ENCODE measurements at places on chromosomes 16 and 17.
A peak's percentile ranks its signal among the peaks of the same experiment; 100 is the strongest.

GRCh38 chr17:49365667-49366066 lies 3.6 kb upstream of the ZNF652 start:
- DNase-seq: no peak

DNA sequence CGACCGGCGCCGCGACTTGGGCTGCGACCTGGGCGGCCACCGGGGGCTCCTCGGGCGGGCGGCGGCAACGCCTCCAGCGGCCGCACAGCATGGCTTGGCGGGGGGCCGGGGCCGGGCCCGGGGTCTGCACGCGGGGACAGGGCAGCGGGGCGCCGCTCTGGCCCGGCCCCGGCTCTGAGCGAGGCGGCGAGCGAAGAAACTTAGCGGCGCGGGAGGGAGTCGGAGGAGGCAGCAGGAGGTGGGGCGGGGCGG lies at the start of gene PLCD3:
Gene PLCD3, minus strand, starts transcription at position 196 of the 252 bp plus-strand sequence. Its CDS starts 105 bp downstream, at position 91.
- DNase-seq: no peak

DNA sequence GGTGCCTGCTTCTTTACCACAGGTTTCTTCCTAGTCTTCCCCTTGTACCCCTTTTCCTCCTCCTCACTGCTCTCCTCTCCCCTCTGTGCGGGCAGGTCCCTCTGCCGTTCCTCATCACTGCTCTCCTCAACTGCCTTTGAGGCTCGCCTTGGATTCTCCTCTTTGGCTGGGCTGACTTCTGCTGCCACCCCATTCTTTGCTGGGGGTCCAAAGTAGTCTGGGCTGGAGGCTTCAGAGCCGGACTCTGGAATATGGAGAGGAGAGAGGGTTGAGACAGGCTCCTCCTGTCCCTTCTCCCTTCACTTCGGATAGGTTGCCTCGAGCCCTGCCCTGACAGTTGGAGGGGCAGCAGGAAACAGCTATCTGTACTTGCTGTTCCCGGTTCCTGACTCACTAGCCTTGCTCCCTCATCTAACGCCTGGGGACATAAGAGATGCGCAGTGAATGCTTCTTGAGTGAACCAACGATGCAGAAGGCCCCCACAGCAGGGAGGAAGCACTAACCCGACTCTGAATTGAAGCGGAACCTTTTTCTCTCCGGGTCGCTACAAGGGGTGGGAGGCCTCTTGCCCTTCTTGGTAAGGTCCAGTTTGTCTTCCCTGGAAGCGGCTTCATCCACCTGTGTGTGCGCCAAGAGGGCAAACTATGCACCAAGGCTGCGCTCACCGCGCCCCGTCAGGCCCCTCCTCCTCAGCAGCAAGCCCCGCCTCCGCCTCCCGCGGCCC lies 655 bp downstream of the HIRIP3 start:
- DNase-seq: peak; percentile 39

DNA sequence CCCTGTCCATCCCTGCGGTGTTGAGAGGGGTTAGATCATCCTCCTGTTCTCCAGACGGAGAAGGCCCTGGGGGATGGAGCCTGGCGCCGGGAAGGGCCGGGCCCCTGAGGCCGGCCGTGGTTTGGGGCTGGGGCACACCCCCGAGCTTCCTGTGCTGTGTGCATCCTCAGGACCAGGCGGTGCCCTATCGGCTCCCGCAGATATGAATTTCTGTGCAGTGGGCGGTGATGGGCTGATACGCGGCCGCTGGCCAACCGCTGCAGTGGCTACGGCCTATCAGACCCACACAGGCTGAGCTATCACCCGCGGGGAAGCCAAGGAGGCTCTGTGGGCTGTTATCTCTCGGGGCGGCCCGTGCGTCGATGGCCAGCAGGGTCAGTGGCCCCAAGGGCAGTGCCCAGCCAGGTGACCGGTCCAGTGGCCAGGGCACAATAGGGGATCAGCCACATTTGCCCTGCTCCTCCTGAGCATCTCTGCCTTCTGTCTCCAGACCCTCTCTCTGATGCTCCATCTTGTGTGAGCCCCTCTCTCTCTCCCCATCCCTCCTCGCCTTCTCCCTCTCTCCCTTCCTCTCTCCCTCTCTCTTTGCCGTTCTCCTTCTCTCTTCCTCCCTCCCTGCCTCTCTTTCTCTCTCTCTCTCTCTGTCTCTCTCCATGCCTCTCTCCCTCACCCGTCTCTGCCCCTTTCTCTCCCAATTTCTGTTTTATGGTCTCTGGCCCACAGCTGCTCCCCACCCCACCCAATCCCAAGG lies 38.7 kb downstream of the ZFPM1 start:
- no peak for DNase-seq

- no peak for DNase-seq
These were observed 250.4 kb upstream of the TBX2 start for GRCh38 chr17:61149106-61149825.
